Smooth muscle cell of the umbilical artery (primary cell): ENCODE measurements at places on chromosomes 4 and X. TPM values are rescaled to one million over a fixed set of nuclear protein-coding genes. Genes with fewer than 3 reads are reported as not detected.

PCGF3 gene
- 43.1 and 79.6 TPM in 2 replicates for total RNA-seq

ERAS gene
- not detected in 2 replicates for total RNA-seq

TKTL1 gene
- not detected in 2 replicates for total RNA-seq

CT45A10 gene
- not detected in 2 replicates for total RNA-seq

PHKA1 gene
- 21.1 and 22.5 TPM in 2 replicates for total RNA-seq

F9 gene
- total RNA-seq = not detected in 2 replicates

CABS1 gene
- total RNA-seq = not detected in 2 replicates

ABCG2 gene
- total RNA-seq = 0.89 and 1.8 TPM in 2 replicates

NSG1 gene
- 1.2 and 2.6 TPM in 2 replicates for total RNA-seq
